DMS153 (cell line): ENCODE measurements at places on chromosomes 11 and 22.

GRCh38 chr22:22748297-22748743, 103.9 kb downstream of the GGTLC2 start:
- no peak for DNase-seq

DNA sequence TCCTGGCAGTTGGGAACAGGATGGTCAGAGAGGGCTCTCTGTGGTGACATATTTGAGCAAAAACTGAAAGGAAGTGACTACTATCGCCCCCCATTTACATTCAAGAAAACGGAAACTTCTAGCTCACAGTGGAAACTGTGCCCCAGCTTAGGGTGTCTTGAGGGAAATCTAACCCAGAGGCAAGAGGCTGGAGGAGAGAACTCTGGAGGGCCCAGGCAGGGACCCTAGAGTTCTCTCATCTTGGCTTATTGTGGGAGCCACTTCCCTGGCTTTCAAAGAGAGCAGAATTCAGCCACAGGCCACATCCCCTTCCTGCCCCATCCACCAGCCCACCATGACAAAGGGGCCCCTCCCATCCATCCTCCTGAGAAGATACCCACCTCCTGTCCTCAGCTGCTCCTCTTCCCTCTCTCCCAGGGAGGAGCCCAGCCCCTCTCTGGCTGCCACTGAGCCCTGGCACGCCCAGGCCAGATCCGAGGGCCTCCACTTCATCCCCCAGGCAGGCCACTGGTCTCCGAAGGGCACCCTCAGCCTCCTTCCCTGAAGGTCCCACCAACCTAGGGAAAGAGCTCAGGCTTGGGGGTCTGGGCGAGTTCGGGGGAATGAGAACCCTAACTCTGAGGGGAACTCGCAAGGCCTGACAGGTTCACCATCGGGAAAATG, 1.6 kb upstream of the TMPRSS13 start:
- no peak for DNase-seq

DNA sequence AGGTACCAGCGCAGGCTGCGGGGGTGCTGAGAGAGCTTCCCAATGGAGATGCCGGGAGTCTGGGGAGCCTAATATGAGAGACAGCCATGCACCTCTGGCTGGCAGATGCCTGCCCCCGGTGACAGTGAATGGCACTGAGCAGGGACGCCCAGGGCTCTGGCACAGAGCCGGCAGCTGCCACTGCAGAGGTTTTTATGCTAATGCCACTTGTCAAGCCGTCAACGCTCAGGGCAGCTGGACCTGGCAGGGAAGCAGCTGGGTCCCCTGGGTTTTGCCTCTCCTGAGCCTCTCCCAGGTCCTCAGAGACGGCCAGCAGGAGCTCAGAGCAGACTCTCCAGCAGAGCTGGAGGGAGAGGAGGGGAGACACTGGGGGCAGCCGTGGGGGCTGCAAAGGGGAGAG, 573.6 kb downstream of the BUD13 start:
- peak; percentile 90 for DNase-seq

- no peak for DNase-seq
Measured at GRCh38 chr11:996681-997080, 39.8 kb downstream of the MUC6 start.

- DNase-seq, result peak; percentile 83
Measured at GRCh38 chr11:11243590-11244469, 109.2 kb downstream of the CSNK2A3 start.

- DNase-seq, result no peak
Measured at GRCh38 chr11:32213223-32213622, 122.3 kb downstream of the RCN1 start.

DNA sequence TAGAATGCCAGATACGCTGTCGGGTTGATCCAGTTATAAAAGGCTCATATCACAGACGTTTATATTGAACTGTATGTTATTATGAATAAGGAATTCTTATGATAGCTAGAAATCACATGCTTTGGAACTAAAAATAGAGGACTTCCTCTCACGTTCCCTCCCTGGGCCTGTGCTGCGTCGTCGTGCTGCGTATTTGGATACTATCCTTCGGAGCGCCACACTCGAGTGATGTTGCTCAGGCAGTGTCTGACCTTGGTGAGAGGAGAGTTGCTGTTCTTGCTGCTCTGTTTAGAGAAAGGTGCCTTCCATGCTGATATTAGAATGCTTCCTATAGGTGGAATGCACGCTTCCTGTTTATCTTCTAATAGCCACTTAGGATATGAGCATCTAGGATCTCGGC, 20.2 kb upstream of the ST14 start:
- no peak for DNase-seq

DNA sequence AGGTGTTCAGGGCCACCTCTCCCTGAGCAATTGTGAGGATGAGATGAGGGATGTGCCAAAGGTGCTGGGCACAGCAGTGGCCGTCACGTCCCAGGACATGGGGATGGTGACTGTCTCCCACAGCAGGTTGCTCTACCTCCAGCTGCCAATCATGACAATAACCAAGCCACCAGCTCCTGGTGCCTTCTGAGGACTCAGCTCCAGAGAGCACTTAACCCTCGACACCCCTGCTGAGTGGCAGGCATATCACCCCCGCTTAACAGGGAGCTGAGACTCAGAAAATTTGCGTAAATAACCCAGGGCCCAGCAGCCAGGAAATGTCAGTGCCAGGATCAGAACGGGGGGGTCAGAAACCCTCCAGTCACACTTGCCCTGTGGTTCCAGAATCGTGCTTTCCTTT, 8.4 kb upstream of the PNPLA5 start:
- DNase-seq, result no peak

GRCh38 chr11:117823946-117824420, 561 bp downstream of the FXYD2 start:
- no peak for DNase-seq

DNA sequence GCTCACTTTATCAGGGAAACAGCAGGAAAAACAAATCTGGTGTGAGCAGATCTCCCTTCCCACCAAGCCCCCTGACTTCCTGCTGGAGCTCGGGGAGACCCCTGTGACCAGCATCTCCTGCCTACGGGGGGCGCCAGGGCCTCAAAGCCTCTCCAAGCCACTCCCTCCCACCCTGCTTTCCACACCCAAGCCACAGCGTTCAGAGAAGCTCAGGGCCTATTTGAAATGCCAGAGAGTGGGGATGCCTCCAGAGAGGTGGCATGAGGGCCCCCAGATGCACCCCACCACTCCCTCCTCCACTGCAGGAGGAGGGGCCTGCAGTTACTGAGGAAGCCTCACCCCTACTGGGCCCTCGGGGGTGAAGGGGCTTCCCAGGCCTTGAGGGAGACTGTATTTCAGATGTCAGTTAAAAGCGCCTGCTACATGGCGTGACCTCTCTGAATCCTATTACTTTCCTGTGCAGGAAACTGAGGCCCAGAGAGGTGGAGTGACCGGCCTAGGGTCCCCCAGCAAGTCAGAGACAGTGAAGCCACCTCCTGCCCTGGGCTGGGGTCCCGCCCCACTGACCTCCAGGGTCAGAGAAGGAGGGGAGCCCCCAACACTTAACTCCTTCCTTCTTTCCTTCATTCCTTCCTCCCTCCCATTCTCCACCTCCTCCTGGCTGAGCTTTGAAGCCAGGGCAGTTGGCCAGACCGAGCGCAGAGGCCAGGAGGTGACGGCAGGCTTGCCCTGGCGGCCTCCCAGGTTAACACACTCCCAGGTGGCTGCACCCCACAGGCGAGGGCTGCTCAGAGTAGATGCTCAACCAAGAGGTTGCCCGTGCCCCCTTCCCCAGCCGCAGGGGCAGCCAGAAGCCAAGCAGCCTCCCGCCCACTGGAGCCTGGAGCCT, 6.0 kb upstream of the CDKN1C start:
- DNase-seq, result no peak

- no peak for DNase-seq
Measured at GRCh38 chr11:43933608-43934551, 8.6 kb upstream of the C11orf96 start.

GRCh38 chr11:120054753-120055045, 83.2 kb downstream of the TRIM29 start:
- DNase-seq, result no peak

GRCh38 chr11:75154646-75155569, 4.0 kb downstream of the SLCO2B1 start:
- DNase-seq, result no peak

DNA sequence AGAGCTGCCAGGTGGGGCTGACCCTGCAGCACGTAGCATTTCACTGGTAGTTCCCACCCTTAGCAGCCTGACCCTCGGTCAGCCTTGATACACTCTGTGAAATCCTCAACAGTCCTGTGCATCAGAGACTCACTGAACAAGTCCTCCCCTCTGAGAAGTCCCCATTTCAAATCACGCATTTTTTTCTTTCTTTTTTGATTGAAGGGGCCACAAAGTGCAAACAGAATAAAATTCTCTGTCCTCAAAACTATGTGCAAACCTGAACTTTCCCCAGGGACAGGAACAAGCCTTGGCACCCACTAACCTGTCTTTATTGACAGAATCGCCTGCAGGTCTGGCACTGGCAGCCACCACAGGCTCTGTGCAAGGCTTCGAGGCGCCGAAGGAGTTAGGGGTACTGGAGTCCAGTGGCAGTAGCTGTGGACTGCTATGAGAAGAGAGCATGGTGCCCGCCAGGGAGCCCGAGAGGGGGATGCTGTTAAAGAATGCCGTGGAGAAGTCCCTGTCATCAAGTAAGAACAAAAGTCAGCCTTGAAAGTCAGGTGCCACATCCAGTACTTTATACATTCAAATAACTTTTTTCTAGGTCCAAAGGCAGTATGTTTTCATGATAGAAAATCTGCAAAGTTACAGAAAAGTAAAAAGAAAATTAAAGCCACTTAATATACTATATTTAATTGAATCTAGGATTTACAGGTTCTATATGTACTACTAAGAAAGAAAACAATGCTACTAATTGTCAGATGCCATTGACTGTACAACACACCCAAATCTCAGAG, 53.8 kb downstream of the HIRA start:
- DNase-seq, result no peak

GRCh38 chr11:21614961-21615360, 577.9 kb upstream of the ANO5 start:
- DNase-seq, result no peak

- DNase-seq, result no peak
Measured at GRCh38 chr22:37626144-37626543, 13.3 kb upstream of the SH3BP1 start.

GRCh38 chr11:44029977-44030911, 17.5 kb upstream of the ACCSL start:
- DNase-seq, result no peak

GRCh38 chr22:31106001-31106571, 1.3 kb downstream of the SELENOM start:
- DNase-seq, result no peak

- peak; percentile 52 for DNase-seq
Measured at GRCh38 chr22:48926643-48927042, 901.0 kb downstream of the BRD1 start.

GRCh38 chr11:19511413-19512183, 201.0 kb upstream of the NAV2 start:
- peak; percentile 78 for DNase-seq

GRCh38 chr22:48316257-48317250, 1511.1 kb downstream of the BRD1 start:
- DNase-seq, result no peak
